ENCODE measurements at places on chromosomes 16 and 17.
A peak's percentile ranks its signal among the peaks of the same experiment; 100 is the strongest.

DNA sequence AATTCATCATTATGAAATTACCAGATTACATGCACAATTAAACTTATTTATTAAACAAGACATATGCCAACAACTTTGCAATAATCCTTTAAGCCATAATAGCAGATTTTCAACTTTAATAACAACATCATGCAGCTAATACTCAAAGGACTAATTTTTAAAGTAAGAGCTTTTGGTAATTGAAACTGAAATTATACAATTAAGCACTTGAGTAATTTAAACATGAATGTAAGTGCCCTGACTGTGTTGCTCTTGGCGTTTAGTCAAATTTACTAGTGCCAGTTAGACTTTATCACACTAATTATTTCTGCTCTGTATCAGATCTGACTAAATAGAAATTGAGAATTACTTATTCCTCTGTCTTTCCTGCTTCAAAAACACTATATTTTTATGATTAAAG, 46.8 kb upstream of the PSMD7 start:
- DNase-seq: no peak

GRCh38 chr17:59830007-59830630, 62.6 kb downstream of the TUBD1 start:
- DNase-seq: no peak

DNA sequence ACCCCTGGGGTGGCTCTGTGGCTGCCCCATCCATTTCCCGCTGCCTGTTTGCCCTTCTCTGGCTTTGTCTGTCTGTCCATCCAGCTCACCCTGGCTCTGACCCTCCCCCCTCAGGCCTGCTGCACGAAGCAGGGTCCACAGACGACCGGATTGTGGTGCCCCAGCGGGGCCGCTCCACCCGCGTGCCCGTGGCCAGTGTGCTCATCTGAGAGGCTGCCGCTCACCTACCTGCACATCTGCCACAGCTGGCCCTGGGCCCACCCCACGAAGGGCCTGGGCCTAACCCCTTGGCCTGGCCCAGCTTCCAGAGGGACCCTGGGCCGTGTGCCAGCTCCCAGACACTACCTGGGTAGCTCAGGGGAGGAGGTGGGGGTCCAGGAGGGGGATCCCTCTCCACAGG, 761 bp upstream of the LAT start:
- DNase-seq: no peak

DNA sequence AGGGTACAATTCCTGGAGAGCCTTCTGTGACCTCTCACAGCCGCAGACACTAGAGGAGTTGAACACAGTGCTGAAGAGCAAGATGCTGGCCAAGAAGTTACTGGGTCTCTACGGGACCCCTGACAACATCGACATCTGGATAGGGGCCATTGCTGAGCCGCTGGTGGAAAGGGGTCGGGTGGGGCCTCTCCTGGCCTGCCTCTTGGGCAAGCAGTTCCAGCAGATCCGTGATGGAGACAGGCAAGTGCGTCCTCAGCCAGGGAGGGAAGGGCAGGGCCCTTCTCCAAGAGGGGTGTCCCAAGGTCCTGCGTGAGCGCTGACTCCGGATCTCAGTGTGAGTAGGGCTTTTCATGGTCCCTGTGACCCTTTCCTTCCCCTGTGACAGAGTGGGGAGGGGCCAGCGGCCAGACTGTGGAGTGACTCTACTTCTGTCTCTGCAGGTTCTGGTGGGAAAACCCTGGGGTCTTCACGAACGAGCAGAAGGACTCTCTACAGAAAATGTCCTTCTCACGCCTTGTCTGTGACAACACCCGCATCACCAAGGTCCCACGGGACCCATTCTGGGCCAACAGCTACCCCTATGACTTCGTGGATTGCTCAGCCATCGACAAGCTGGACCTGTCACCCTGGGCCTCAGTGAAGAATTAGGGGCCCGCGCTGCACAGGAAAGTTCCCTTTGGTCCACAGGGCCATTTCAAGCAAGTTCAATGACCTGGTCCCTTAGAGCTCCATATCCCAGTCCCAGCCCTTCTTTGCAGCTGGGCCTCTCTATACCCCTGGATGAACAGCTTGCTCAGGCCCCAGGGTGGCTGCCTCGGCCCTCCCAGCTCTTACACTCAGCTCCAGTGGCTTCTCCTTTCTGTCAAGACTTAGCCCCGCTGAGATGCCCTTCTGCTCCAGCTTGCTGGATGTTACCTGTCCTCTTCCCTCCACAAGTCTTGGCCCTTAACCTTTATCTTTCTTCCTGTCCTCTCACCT, 13.1 kb downstream of the MPO start:
- no peak for DNase-seq

DNA sequence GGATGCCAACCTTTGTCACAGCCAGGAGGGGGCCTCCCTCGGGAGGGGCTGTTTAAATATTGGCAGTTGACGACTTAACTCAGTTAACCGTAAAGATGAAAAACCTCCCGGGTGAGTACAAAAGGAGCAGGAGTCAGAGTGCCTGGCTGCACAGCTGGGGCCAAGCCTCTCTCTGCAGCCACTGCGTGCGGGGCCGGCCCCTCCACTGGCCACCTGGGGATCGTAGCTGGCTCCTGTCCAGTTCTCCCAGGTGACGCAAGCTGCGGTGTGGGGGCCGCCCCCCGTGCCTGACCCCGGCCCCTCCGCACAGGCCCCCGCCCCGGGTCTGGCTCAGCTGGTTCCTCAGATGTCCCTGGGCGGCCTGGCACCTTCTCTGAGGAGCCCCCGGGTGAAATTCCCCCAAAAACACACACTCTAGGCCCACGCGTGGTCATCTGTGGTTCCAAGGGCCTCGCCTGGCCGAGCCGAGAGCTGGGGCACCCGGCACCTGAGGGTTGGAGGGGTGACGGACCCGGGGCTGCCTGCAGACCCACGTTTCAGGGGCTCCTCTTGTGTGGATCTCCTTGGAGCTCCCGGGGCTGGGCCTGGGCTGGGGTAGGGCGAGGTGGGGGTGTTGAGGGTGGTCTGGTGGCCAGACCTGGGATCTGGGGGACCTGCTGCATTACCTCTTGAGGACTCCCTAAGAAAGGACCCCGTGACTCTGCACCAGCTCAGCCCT, 7.4 kb upstream of the CACNA1H start:
- no peak for DNase-seq

- DNase-seq: peak; percentile 48
Observed at GRCh38 chr16:73610605-73611156, 562.8 kb upstream of the ZFHX3 start.

DNA sequence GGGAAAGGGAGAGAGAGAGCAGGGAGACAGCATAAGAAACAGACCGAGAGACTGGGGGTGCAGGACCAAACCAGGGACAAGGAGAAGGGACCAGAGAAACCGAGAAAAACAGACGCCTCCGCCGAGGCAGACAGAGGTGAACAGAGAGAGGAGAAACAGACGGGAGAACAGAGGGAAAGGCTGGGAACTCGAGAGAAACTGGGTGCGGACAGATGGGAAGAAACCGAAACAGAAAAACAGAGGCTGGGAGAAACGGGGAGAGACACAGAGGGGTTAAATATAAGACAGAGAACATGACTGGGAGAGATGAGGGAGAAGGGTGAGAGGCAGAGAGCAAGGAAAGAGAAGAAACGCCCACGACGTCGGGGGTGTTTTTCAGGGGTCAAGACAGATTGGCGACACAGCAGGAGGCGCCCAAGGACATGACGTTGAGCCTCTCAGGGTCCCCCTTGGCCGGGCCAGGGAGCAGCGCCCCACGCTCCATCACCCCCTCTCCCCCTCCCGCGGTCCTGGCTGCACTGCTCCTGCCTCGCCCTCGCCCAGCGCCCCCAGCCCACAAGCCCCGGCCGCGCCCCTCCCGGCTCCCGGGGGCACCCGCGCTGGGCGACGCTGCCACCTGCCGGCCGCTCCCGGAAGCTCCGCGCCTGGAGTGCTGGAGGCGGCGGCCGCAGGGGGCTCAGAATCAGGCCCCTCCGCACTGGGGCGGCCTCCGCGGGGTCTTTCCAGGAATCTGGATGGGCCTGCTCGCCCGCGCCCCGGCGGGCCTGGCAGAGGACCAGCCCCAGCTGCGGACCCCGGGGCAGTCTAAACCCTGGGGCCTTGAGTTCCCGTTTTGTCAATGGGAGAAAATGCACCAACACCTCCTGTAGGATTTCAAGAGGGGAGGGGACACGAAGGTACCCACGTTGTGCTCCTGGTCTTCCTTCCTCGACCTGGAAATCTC, 1.3 kb upstream of the TMEM92 start:
- DNase-seq: peak; percentile 50

- DNase-seq: no peak
Observed at GRCh38 chr16:12600116-12600515, 203.6 kb downstream of the CPPED1 start.

DNA sequence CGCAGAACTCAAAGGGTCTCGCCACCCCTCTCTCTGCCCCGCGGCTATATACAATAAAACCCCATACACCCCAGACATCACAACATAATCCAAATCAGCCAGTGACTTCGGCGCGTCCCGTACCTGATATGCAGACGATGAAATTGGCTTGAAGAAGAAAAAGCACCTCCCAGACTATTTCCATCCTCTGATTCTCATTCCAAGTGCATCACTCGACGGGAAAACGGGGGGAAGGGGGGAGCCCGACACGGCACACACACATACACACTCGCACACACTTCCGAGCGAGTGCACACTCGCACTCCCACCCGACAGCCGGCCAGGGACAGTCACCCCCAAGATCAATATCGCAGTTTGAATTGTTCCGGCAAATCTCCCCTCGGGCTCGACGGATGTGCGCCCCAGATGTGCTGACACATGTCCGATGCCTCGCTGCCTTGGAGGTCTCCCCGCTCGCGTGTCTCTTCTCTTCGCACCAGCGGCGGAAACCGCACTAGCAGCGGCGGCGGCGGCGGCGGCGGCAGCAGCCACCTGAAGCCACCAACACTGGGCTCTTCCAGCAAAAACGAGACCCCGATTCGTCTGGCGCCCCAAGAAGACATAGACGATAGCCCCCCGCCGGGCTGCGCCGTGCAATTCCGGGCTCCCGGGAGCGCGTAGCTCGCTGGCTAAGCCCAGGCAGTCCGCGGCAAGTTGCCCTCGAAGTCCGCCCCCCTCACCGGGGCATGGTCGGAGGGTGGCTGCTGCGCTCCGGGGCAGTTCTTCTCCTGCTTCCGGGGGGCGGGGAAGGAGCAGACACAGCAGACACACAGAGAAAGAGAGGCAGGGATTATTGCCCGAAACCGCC, 688 bp downstream of the CA10 start:
- DNase-seq: no peak

DNA sequence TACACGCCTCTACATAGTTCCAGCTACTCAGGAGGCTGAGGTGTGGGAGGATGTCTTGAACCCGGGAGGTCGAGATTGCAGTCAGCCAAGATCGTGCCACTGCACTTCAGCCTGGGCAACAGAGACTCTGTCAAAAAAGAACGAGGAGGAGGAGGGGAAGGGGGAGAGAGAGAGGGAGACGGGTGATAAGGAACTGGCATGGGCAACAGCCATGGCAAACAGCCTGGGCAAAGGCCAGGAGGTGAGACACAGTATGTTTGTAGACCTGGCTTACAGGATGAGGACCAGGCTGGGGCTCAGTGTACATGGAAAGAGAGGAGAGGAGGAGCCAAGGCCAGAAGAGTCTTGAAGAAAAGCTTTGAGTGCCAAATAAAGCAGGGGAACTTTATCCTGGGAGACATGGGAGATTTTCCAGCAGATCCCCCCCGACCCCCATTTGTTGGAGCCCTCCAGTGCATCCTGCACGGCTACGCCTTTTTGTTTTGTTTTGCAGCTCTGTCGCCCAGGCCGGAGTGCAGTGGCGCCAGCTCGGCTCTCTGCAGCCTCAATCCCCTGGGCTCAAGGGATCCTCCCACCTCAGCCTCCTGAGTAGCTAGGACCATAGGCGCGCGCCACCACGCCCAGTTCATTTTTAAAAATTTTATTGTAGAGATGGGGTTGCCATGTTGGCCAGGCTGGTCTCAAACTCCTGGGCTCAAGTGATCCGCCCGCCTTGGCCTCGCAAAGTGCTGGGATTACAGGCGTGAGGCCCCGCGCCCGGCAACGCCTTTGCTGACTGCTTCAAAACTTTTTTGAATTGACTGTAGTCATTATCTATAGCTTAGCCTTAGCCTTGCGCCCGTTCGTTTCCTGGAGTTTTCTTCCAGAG, 1.3 kb upstream of the ALKBH5 start:
- DNase-seq: no peak

DNA sequence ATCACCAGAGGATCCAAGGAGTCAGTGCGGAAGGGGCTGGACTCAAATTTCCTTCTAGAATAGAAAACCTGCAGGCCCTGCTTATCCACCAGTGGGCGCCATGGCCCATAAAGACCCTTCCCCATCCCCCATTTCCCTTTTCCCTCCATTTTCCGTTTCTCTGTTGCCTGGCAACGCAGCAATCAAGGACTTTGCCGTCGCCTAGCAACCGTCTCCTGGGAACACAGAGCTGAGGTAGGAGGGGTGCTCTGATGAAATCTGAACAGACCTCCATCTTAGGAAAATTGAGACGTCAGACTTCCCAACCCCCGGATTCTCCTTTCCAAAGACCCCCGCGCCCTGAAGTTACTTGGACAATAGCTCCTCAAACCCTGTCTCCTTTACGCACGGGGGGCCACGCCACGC, 5.7 kb downstream of the DLG4 start:
- peak; percentile 99 for DNase-seq

GRCh38 chr16:1003391-1004347, 22.1 kb downstream of the SOX8 start:
- DNase-seq: no peak

GRCh38 chr16:8966817-8967131, 3.1 kb upstream of the USP7 start:
- no peak for DNase-seq

GRCh38 chr17:42660692-42661345, 1.7 kb downstream of the TUBG2 start:
- DNase-seq: no peak

DNA sequence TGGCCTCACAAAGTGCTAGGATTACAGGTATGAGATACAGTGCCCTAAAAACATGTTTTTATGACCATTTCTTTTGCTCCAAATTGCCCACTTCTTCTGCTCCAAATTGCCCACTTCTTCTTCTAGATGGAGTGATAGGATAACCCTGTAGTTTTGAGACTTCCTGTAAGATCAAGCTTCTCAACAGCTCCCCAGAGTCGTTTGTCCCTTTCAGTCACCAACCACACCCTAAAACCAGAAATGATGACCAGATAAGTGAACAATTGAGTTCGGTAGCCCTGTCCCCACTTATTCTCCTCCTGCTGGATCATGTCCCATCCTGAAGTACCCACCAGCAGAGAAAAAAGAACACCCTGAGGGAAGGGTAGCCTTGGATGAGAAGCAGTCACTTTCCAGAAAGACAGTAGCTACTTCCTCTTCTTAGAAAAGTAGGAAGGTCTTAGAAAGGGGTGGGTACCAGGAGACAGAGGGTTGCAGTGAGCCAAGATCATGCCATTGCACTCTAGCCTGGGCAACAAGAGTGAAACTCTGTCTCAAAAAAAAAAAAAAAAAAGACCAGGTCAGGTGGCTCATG, 2.5 kb downstream of the ODAD4 start:
- no peak for DNase-seq

GRCh38 chr16:47055136-47055885, 81.8 kb upstream of the DNAJA2 start:
- no peak for DNase-seq

DNA sequence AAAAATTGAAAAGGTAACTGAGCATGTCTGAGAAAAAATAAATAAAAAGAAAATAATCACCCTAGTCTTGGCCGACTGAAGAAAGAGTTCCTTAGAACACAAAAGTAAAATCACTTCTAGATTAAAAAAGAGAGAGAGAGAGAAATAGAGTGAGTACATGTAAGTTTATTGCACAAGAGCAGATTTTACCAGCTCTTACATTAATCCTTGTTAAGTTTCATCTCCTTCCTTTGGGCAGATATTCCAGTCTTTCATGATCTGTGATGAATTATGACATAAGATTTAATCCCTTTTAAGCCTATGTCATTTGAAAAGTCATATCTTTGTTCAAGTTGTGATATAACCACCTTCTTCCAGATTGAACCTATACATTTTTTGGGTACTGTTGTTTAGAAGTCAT, 54.8 kb downstream of the NFAT5 start:
- DNase-seq: no peak

Measured in NCI-H1930 (cell line).